ENCODE measurements at places on chromosomes 4 and X.

DNA sequence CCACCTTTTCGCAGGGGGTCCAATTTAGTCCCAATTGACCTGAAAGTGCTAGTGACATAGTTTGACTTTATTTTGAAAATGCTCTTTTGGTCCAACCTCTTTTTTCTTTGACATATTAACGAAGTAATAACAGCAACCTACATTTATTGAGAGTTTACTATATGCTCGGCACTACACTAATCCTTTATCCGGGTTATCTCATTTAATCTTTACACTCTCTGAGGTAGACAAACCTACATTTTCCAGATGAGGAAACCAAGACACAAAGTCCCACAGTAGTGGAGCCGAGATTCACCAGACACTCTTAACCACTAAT is 307 bp upstream of the ATRX start:
- DNase-seq = no peak

DNA sequence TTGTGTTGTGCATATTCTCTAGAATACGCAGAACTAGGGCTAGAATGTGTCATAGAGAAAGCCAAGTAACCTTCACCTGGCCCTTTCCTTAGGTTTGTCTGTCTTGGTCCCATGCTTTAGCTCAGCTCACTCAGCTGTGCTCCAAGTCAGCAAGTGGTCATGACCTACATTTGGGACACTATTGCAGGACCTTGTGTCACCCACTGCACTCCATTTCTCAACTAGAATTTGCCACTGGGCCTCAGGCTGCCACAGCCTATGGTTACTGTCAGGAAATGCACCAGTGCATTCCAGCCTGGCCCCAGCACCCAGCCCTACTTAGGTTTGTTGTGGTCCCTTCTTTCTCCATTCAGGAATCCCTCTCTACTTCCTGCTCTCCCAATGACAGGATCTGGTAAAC is 7.7 kb upstream of the FGG start:
- no peak for DNase-seq

GRCh38 chr4:103076747-103077347 is at the start of gene SLC9B2:
Gene SLC9B2 (minus strand): TSS chr4:103076761. CDS start chr4:103067550, 9,211 bp downstream.
- DNase-seq = no peak

GRCh38 chrX:37350034-37350365 is 836 bp downstream of the PRRG1 start:
- no peak for DNase-seq

GRCh38 chr4:139668036-139668435 is 2.4 kb downstream of the MGST2 start:
- DNase-seq = no peak

DNA sequence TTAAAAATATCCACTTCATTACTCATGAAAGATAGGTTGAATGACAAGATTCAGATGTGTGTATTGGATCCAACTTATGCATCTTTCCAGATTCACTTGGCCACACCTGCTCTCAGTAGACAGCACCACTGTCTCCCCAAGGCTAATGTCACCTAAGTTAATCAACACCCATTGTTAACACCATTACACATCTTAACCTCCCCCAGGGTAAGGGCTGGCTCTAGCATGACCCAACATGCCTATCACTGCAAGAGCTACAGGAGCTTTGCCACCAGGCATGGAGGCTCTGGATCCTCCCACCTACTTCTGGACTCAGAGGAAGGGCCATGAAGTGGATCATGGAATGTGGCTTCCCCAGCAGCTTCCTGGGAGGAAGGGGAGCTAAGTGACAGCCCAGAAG is 32.8 kb upstream of the LSM6 start:
- no peak for DNase-seq

- DNase-seq = no peak
Measured at GRCh38 chrX:102832661-102833060, 104.4 kb upstream of the RAB40AL start.

- DNase-seq = no peak
Measured at GRCh38 chrX:37454537-37455285, 105.5 kb downstream of the PRRG1 start.

DNA sequence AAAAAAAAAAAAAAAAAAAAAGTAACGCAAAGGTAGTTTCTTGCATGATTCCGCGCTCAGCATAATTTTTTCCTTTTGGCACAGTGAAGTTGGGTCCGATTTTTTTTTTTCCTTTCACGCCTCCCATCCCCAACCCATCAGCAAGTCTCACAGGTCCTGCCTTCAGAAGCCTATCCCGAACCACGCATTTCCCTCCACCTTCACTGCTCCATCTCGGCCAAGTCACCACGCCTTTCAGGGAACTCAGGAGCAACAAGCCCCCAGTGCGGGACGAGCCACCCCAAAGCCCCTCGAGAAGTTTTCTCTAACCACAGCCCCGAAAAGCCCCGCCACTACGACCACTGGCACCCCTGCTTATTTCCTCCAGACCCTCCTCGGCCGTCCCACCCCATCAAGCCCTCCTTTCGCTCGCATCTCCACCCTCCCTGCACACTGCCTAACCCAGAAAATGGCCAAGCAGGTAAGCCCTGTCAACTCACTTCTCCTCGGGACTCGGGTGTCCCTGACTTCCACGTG is 1.0 kb downstream of the SLBP start:
- DNase-seq = no peak

All from BE2C (cell line).